ENCODE measurements at places on chromosomes 4 and X.

DNA sequence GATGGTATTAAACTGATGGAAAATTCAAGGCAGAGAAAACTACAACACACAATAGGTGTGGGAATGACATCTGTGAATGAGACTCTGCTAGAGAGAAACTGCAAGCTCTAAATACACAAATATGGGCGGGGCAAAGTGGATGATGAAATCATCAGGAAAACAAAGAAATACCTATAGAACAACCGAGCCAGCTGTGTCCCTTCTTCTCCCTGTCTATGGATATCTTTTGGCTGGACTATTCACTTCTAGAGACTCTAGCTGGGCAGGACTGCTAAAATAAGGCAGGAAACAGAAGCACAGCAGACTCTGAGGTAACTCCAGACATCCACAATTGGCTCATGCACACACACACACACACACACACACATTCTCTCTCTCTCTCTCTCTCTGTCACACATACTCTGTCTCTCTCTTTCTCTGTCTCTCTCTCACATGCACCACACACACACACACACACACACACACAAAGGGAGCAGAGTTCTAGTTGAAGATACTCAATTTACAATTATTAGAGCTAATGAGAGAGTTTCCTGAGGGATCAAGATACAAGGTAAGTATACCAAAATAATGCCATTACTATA lies 27.2 kb upstream of the EDNRA start:
- DNase-seq = no peak

DNA sequence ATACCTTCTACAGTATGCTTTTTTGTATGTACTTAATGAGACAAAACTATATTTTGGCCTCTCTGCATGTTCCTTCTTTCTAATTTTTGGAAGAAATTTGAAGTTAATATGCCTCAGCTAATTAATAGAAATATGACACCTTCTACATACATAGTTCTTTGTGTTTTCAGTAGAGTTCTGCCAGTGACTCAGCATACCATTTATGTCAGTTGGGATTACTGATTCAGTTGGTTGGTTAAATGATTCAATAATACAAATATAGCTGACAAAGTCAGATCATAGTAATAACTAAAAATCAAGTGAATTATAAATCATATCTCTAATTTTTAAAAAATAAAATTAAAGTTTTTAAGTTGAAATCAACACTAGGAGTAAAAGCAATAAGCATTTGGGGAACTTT lies 16.8 kb downstream of the BTC start:
- DNase-seq = no peak

DNA sequence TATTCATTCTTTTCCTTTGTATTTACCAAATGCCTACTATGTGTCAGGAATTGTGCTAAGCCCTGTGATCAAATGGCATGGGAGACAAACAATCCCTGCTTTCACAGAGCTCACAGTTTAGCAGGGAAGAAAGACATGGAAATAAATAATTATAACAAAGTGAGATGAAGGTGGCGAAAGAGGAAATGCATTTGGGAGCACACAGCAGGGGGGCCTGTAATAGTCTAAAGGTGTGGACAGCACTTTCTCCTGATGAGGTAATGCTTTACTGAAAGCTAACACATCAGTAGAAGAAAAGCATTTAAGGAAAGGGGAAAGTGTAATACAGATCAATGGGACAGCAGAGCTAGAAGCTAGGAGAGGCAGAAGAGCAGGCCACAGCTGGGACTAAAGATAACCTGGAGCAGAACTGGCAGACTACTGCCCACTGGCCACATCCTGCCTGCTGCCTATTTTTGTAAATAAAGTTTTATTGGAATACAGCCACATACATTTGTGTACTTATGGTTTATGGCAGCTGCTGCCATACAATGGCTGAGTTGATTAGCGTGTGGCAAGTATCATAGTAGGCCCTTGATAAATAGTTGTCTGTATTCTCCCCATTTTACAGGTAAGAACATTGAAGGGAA lies 67.1 kb upstream of the TAPT1 start:
- no peak for DNase-seq

- no peak for DNase-seq
Measured at GRCh38 chr4:162803378-162803777, 363.3 kb downstream of the NAF1 start.

GRCh38 chrX:118228041-118228440 lies 111.4 kb upstream of the KLHL13 start:
- no peak for DNase-seq

Measured in DMS79 treated with DMSO at 0.1 percent for 48 hours (cell line).